ENCODE measurements at places on chromosomes 12 and 14.

DNA sequence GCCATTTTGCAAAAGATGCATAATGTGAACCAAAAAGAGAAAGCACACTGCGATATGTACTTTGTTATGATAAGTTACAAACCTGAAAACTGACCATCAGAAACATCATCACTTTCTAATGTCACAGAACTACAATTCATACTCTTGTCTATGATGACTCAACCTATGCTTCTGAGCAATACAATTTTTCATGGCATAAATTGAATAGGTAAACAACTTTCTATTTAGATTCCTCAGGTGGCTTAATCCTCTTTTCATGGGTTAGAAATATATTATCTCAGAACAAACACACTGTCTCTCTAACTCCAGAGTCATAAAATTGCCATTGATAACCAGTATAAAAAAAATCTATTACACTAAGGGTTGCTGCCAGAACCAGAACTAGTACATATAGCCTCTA, 1715.0 kb upstream of the FLRT2 start:
- DNase-seq = no peak

DNA sequence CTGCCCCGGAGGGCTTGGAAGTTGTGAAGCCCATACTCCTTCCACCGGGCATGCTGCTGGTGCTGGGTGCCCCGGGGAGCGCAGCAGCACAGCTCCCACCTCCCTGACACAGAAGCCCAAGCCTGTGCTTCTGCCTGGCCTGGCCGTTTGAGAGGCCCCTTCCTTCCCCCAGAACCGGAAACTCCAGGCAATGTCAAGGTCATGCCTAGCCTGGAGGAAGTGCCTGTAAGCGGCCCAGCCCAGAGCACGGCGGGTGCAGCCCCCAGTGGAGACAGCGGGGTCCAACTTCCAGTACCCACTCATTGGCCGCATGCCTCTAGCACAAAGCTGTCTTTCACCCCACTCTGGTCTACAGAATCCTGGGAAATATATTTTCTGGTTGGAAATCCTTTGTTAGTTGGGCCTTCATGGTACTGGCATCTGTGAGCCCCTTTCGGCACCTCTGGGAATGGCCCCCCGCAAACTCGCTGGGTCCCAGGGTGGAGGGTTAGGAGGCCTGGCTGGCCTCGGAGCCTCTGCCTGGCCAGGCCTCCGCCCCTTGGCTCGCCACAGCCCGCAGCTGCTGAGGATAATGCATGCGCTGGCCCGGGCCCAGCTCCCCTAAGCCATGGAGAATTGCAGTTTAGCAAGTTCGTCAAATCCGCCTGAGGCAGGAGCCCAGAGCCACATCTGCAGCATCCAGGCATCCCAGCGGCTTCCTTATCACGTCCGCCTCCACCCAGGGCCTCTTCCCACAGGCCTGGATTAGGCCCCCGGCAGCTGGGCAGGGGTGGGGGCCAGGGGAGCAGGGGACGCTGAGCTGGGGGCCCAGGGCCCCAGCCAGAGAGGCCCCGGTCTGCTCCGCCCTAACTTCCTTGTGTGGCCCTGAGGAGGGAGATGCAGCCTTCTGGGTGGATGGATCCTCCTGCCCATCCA, 48.9 kb upstream of the DLK1 start:
- no peak for DNase-seq

- peak; percentile 24 for DNase-seq
Observed at GRCh38 chr12:50166799-50167048, 445 bp downstream of the CERS5 start.

- no peak for DNase-seq
Observed at GRCh38 chr12:106150555-106150954, 11.8 kb upstream of the NUAK1 start.

GRCh38 chr12:89333564-89334252, 18.6 kb downstream of the DUSP6 start:
- DNase-seq = no peak

GRCh38 chr12:82047446-82047845, 288.3 kb upstream of the PPFIA2 start:
- no peak for DNase-seq

- no peak for DNase-seq
Observed at GRCh38 chr12:6067152-6067916, 57.1 kb downstream of the VWF start.

DNA sequence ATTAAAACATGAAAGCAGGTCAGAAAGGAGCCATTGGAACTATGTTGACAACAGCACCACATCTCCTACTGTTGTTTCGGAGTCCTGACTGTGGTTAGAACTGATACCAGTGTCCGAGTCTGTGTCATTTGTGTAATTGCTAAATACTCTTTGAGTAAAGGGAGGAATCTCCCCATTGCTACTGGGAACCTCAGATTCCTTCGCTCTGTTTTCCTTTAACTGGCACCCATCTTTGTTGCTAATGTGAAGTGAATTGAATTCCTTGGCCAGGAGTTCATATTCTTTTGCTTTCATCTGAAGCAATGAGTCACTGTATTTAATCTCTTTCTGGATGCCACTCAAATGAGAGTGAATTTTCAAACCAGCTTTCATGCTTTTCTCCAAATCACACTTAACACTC, 31.5 kb downstream of the RASSF9 start:
- no peak for DNase-seq

DNA sequence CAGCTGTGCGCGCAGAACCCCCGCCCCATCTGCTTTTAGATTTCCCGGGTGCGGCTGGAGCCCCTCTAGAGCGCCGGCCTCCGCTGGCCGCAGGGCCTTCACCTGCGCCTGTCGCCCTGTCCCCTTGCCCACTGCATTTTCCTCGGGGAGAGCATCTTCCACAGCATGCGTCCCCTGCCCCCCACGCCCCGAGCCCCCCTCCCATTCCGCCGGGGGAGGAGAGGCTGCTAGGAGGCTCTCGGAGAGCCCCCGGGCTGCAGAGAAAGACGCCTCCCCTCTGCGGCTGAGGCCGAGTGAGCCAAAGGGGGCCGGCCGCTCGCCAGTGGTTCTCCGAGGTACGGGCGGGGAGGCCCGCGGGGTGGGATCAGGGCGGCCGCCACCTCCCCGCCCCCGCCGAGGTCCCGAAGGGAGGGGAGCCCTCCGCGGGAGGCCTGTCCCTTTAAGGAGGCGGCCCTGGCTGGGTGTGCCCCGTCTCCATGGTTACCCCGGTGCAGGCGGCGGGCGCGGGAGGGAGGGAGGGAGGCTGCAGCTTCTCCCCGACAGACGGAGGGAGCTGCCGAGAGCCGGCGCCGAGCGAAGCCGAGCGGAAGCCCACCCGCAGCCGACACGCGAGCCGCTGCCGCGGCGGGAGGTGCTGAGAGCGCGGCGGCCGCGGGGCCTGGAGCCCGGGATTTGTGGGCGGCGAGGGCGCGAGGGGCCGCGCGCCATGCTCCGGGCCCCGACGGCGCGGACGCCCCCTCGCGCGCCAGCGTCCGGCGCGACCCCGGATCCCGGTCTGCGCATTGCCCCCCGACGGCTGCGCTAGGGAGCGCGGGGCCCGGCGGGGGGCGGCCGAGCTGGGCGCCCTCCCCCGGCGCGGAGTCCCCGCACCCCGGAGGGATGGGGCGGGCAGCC, at the start of gene KCNH3:
TSS of gene KCNH3 (plus strand) at position 521 of the 894 bp plus-strand sequence. CDS start 387 bp downstream, outside the sequence.
- DNase-seq = peak; percentile 58
